ENCODE measurements at places on chromosomes 3 and 15.

- no peak for DNase-seq
Measured at GRCh38 chr3:39671116-39671515, 138.3 kb upstream of the MYRIP start.

DNA sequence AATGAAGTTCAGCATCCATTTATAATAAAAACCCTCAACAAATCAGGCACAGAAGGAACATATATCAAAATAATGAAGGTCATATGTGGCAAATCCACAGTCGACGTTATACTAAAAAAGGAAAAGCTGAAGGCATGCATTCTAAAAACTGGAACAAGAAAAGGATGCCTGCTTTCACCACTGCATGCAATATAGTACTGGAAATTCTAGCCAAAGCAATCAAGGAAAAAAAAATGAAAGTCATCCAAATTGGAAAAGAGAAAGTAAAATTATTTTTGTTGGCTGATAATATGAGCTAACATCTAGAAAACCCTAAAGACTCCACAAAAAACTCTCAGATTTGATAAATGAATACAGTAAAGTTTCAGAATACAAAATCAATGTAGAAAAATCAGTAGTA lies 1123.2 kb downstream of the TBL1XR1 start:
- DNase-seq = no peak

DNA sequence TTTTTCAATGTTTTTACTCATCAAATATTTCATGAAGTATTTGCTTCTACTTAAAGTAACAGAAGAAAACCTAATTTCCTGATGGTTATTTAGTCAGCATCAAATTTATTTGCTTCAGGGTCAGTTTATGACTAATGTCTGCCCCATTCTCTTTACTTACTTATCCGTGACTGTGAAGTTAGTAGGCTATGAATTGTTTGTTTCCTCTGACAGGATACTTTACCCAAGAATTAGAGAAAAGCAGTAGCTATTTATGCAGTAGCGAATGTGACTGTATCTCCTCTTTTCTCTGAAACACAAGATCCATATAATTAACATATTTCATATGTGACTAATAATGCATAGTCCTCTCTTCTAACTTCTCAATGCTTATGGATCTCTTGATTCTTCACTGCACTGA lies 329.9 kb upstream of the ROBO1 start:
- no peak for DNase-seq

GRCh38 chr3:128054367-128054766 lies 2.1 kb downstream of the SEC61A1 start:
- peak; percentile 62 for DNase-seq

DNA sequence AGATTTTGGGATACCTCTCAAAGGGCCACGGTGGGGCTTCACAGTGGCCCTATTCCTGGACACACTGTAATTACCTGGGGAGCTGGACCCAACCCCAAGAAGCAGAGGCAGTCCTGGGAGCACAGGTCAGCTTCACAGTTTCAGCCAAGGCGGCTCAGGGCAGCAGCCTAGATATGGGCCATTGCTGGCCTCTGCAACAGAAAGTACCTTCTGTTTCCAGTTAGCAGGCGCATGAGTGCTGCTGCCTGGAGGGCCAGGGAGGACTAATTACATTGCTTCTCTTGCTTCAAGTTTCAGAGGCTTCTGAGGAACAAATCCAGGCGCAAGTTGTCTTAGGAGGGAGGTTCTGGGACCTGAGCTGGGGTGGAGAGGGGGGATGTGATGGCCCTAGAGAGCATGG lies 13.5 kb upstream of the DUSP7 start:
- DNase-seq = no peak
